Stimulated activated CD4-positive, alpha-beta T cell treated with anti-CD3 and anti-CD28 coated beads, Interleukin-15, amount 100 ng/mL, for 48 hours (primary cell): ENCODE measurements at places on chromosomes 3 and 15.

GRCh38 chr3:149277331-149277813 is 55.7 kb upstream of the CP start:
- DNase-seq: no peak

- DNase-seq: no peak
Observed at GRCh38 chr3:74423867-74424266, 190.6 kb downstream of the CNTN3 start.

DNA sequence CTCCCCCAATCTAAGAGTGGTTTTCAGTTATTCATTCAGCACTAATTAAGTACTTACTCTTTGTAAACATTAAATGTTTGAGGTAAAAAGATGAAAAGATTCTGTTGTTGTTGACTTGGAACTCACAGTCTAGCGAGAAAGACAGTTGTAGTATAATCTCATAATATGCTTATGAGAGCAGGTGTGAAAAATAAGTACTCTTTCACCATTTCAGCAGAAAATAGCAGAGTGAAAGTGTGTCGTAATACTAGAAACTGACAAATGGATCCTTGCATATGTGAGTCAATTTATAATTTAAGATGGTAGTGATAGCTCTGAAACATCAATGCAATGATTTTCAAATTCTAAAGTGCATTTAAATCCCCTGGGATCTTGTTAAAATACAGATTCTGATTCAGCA is 618.8 kb upstream of the CCDC54 start:
- no peak for DNase-seq

DNA sequence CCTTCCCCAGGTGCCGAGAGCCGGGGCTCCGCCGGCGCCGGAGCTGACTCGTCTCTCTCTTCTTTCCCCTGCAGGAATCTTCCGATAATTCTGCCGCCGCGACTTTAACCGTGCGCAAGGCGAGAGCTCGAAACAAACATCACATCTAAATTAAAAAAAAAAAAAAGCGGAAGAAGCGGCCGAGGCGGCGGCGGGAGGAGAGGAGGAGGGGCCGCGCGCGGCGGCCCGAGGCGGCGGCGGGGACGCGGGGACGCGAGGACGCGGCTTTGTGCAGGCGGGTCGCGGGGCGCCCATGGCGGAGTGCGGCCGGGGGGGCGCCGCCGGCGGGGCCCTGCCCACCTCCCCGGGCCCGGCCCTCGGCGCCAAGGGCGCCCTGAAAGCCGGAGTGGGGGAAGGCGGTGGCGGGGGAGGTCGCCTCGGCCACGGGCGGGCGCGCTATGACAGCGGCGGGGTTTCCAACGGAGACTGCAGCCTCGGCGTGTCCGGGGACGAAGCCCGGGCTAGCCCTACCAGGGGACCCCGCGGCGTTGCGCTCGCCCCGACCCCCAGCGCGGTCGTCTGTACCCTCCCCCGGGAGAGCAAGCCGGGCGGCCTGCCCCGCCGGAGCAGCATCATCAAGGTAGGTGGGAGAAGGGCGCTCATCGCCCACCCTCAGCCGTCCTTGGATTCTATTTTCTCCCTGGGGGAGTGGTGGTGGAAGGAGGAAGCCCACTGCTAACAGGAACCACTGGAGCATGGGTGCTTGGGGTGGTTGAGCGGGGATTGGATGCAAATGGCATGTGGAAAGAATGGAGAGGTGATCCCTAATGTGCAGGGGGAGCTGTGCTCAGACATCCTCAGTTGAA is at the start of gene PLCL2:
Gene PLCL2, plus strand, starts transcription at position 208 of the 845 bp plus-strand sequence. Its CDS starts 85 bp downstream, at position 293.
- peak; percentile 49 for DNase-seq
